ENCODE measurements at places on chromosomes 7 and 10.

- no peak for DNase-seq
Observed at GRCh38 chr7:85125651-85126131, 61.2 kb downstream of the SEMA3D start.

GRCh38 chr7:128909625-128910568 lies 612 bp downstream of the KCP start:
- DNase-seq: no peak

DNA sequence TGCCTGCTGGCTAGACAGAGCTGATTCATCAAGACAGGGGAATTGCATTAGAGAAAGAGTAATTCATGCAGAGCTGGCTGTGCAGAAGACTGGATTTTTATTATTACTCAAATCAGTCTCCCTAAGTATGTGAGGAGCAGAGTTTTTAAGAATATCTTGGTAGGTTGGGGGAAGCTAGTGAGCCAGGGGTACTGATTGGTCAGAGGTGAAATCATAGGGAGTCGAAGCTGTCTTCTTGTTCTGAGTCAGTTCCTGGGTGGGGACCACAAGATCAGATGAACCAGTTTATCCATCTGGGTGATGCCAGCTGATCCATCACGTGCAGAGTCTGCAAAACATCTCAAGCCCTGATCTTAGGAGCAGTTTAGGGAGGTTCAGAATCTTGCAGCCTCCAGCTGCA lies 39.8 kb downstream of the FOXI2 start:
- no peak for DNase-seq

- no peak for DNase-seq
Observed at GRCh38 chr7:135389971-135390370, 119.9 kb downstream of the CNOT4 start.

DNA sequence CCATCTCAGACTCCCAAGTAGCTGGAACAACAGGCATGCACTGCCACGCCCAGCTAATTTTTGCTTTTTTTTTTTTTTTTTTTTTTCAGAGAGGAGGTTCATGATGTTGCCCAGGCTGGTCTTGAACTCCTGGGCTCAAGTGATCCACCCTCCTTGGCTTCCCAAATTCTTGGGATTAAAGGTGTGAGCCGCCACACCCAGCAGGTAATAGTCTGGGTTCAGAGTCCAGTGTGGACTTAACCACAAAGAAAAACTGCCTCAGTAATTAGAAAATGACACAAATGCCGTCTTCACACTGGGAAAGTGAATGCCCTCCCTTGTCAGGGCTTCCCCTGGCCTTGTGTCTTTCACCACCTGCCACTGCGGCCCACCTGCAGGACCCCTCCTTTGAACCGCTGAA lies 101.1 kb downstream of the RAB11FIP2 start:
- no peak for DNase-seq

DNA sequence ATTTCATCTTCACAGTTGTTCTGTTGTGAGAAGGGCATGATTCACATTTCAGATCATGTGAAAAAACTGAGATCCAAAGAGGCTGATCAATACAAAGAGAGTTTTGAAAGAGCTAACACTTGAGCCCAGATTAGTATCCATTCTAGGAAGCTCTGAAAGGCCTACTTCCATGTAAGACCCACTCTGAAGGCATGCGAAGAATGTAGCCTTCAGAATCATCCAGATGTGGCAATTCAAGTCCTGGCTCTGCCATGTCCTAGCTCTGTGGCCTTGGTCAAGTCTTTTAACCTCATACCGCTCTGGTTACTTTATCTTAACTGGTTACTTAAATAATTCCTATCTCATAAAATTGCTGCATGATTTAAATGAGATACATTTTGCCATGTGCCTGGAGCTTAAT lies 111.1 kb downstream of the FZD1 start:
- DNase-seq: no peak

DNA sequence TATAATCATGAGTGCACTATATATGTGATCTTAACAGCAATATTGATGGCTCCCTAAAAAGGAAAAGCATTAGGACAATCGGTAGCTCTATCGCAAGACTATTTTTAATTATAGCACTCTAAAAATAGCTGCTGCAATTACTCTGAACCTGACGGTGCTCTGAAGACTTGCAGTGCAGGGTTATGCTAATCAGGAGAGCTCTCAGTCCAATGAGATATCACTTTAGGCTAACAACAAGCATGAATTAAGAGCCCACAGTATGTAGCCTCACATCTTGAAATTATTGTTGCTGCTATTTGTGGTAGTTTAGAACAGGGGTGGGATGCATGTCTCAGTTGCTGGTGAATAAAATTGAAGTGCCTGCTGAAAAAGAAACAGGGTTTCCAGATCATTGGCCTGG lies 515.8 kb upstream of the AKR1E2 start:
- no peak for DNase-seq

Measured in CD4-positive, alpha-beta T cell treated with Interleukin-6 at 100 ng/mL for 8 hours (primary cell).